Daoy (cell line): ENCODE measurements at places on chromosomes 4 and X. TPM values are rescaled to one million over a fixed set of nuclear protein-coding genes. Genes with fewer than 3 reads are reported as not detected.
A peak's percentile ranks its signal among the peaks of the same experiment; 100 is the strongest.

ATP2B3 gene
- not detected in 2 replicates for total RNA-seq

IQSEC2 gene
- 1.8 and 4.1 TPM in 2 replicates for total RNA-seq

DNA sequence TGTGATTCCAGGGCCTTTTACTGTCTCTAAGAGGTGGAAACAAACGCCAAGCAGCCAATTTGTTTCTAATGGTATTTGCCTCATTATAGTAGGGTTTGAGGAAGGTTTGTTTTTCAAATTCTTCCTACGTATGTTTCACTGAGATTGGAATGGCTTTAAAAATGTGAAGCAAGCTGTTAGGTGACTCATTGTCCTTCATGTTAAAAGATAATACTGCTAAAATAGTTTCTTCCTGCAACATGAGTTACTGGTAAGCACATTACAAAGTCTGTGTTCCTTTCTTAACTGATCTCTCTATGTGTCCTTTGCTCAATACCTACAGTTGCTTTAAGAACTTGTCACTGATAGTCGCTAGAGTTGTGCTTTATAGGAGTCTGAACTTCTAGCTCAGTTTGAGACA is 1183.9 kb downstream of the RPA4 start:
- no peak for DNase-seq

DNA sequence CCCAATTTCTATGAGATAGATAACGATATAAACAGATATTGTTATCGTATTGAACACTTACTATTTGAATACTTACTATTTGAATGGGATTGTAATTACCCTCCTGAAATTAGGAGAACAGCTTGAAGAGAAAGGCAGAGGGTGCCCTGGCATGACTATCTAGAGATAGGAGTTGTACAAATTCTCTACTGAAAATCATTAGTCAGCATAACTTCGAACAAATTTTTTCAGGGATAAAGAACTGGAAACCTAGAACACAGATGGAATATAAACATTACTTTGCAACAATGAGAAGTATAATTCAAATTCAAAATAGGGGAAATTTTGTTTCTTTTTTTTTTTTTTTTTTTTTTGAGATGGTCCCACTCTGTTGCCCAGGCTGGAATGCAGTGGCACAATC is 1096.8 kb downstream of the C4orf33 start:
- DNase-seq: no peak

- DNase-seq: no peak
These were observed 3.0 kb upstream of the MAB21L2 start for GRCh38 chr4:150578745-150579501.

DNA sequence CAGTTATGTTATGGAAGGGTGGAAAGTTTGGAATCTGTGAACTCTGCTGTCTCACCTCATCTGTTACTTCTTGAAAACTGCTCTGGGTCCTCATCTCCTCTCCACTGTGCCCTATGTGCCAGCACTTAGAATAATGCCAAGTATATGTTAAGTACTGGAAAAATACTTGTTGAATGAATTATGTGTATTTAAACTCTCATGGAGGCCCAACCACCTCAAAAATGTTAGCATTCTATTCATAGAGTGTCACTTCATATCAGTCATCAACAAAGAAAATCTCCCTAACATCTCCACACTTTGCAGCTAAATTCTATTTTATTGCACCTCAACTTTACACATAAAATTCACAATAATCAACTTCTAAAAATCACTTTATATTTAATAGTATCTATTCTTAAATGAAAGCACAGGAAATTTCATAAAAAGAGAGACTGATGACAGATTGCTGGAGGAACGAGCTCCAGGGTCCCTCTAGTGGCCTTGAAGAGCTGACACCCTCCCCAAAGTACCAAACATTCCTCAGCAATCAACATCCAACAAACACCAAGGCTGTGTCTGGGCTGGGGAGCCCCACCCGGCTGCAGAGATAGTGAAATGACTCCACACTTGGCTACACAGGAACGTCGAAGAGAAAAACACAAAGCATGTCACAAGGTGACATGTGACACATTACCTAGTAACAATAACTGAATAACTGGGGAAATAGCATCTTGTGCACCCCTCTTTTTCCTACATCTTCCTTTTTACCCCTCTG is 45.8 kb downstream of the SLC39A8 start:
- peak; percentile 4 for DNase-seq

SPANXB1 gene
- total RNA-seq: 131 and 190 TPM in 2 replicates

DNA sequence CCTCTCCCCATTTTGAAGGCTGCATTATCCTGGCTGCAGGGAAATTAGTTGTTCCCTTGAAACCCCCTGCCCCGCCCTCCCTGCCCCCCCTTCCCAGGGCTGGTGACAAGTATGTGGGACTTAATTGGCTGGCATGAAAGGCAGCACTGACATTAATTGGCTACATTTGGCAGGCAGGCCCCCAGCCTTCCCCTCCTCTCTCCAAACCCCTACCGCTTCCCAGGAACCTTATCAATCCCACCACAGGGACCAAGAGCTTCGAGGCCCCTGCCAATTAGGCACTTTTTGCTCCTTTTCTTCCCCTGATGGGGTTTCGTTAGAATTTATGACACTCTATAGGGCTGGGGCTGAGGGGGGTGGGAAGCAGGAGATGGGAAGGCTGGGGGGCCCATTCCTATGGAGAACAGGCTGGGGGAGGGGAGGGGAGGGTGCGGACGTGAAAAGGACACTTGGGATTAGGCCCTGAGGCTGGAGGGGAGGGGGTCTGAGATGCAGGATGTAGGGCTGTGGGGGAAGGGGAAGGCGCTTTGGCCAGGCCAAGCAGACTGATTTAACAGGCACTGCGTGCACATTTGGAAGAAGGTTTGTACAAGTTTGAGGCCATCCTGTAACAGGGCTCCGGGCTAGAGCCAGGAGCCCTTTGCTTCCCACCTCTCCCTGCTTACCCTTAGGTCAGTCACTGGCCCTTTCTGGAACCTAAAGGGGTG is 52.2 kb downstream of the EFNB1 start:
- DNase-seq: no peak

RAI2 gene
- 0.86 TPM in 1 of 2 replicates, not detected in the other for total RNA-seq

GRCh38 chrX:129836827-129837226 is 6.9 kb downstream of the ZDHHC9 start:
- DNase-seq: no peak

F9 gene
- total RNA-seq: not detected in 2 replicates

SLC7A11 gene
- total RNA-seq: 3.0 and 3.6 TPM in 2 replicates

GRCh38 chr4:183588691-183589090 is 70.3 kb downstream of the RWDD4 start:
- DNase-seq: no peak

- DNase-seq: no peak
These were observed 35.5 kb downstream of the NCAPG start for GRCh38 chr4:17846266-17846665.

FOXP3 gene
- not detected in 2 replicates for total RNA-seq

MAGEB10 gene
- total RNA-seq: 1.5 and 1.8 TPM in 2 replicates

GRCh38 chr4:171954650-171955049 is 141.4 kb downstream of the GALNTL6 start:
- DNase-seq: no peak

DNA sequence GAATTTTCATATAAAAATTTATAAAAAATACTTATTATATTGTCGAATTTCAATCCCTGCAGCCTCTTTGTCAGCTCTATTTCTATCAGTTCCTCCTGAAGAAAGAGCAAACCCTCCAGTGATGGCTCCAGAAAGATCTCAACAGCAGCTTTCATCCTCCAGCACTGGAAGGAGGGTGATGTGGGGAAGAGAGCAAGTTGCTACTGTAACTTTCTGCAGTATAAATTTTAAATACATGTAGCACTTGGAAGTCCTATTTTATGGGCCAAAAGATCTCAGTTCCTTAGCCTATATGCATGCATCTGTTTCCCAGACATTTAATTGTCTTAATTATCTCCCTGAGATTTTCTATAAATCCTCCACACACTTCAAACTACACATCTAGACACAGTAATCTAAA is 13.7 kb upstream of the ODAM start:
- no peak for DNase-seq

DIAPH2 gene
- total RNA-seq: 5.6 and 8.0 TPM in 2 replicates

PHOX2B gene
- not detected in 2 replicates for total RNA-seq

- no peak for DNase-seq
These were observed 3.6 kb upstream of the SLAIN2 start for GRCh38 chr4:48337731-48338130.

DNA sequence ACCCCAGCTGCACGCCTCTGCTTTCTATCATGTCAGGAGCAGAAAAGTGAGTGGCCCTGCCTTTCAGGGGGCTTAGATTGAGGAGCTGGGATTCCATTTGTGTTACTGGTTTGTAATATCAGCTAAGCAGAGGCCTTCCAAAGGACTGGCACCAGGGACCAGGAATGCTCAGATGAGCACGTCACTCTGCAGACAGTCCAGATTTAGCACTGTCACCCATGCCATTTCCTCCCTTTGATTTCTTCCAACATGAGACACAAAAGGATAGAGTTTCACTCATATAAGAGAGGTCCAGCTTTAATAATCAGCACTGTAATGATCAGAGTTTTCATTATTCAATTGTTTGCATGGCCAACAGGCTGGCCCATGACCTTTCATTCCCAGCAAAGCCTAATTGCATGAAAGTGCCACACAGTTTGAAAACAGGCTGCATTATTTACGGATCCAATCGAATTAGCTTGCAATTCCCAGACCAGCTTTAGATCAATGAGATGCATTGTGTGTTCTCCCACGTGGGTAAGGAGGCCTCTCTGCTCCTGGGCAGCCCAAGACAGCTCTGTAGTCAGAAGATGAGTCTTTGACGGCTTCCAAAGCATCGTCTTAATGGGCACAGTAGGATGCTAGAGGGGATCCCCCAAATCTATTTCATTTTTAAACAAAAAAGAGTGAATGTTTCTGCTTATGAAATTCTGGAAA is 9.8 kb upstream of the SLC2A9 start:
- no peak for DNase-seq

GRCh38 chr4:79164907-79165610 is 160.8 kb downstream of the NAA11 start:
- no peak for DNase-seq

DNA sequence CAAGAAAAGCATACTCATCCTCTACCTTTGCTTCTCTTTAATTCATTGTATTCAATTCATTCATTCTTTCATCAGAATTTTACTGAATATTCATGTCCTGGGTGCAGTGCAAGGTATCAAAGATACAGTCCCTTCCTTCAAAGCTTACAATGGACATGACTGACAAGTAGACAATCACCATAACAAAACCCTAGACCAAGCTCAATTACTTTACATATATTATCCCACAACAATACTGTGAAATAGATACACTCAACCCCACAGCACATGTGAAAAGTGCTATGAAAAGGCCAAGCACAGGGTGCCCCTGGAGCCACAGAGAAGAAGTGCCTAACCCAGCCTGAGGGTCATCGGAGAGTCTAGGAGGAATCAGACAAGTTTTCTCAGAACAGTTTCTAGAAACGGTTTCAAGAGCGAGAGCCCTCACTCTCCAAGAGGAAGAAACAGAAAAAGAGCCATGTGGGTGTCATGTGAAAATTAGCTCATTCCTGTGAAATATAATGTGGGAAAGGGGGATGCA is 15.3 kb downstream of the AMBN start:
- DNase-seq: no peak

TREX2 gene
- total RNA-seq: 1.3 TPM in 1 of 2 replicates, not detected in the other

DNA sequence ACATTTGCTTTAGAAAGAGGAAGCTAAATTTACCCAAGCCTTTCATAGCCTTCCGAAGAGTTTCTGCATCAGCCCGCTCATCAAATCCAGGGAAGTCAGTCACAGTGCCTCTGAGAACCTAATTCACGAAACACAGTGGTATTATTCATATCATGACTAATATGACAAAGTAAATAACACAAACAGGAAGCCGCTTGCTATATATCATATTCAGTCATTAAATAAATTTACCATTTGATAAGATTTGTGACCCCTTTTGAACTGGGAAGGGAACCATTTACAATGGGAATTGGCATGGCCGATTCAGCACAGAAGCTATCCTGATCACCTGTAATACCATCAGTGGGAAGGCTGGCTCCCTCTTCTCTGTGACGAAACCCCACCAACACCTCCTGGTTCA is 10.5 kb downstream of the ANXA5 start:
- DNase-seq: no peak

ABCB7 gene
- 27.0 and 30.9 TPM in 2 replicates for total RNA-seq

CSAG1 gene
- 12.9 and 20.9 TPM in 2 replicates for total RNA-seq

EDA2R gene
- total RNA-seq: 0.40 TPM in 1 of 2 replicates, not detected in the other

GRCh38 chr4:94591289-94591688 is 139.5 kb downstream of the PDLIM5 start:
- DNase-seq: no peak

DNA sequence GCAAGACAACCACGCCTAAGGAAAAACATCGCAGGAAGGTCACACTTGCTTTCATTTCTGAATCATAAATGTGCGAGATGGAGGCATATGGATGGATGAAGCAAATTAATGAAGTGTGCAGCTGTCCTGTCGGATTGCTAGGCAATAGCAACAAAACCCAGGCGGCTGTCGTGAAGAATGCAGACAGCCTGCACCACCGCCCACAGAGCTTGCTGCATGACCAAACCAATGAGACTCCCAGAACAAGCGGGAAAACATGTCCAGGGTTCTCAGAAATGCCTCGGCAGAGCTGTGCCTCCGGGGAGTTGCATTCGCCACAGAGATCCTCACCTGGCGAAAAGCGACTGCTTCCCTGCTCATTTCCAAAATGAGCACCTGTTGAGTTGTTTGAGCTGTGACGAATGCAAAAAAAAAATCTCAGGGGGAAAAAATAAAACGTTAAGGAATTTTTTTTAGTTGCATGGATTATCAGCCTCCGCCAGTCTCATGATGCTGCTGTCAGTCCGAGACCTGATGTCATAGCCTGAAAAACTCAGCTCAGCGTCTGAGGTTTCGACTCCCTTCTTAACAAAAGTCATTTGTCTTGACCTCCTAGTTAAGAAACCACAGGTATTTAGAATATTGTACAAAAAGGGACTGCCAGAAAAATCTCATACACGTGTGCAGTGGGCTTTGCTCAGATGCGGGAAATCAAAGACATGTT is 155.5 kb upstream of the MXRA5 start:
- peak; percentile 23 for DNase-seq

ANKRD37 gene
- 0.36 and 0.97 TPM in 2 replicates for total RNA-seq

SLC6A14 gene
- not detected in 2 replicates for total RNA-seq

GRCh38 chrX:130091980-130092522 is 18.2 kb downstream of the ELF4 start:
- no peak for DNase-seq

DNA sequence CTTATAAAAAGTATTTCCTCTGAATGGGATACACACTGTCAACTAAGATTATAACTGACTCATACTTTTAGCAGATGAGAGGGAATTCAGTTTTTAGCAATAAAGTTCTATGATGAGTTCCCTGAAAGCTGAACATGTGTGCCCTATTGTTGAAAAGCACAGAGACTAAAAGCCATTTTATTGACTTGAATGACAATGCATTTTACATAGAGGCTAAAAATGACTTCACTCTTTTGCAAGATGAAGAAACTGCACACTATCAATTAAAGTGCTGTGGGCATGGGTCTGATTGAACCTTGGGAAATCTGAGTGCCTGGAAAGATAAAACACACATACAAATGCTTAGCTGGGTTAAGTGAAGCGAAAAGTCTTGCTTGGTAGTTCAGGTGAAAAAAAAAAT is 633.4 kb downstream of the PDHA2 start:
- DNase-seq: no peak

DNA sequence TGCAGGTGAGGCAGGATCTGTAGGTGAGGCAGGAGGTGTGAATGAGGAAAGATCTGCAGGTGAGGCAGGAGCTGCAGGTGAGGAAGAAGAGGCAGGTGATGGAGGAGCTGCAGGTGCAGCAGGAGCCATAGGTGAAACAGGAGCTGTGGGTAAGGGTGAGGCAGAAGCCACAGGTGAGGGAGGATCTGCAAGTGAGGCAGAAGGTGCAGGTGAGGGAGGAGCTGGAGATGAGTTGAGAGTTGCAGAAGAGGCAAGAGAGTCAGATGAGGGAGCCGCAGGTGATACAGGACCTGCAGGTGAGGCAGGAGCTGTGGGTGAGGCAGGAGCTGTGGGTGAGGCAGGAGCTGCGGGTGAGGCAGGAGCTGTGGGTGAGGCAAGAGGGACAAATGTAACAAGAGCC is 27.1 kb upstream of the PNMA3 start:
- DNase-seq: no peak
